ENCODE measurements at places on chromosomes 1 and 21.
A peak's percentile ranks its signal among the peaks of the same experiment; 100 is the strongest.

- no peak for DNase-seq
These were observed 124.7 kb downstream of the PCBP3 start for GRCh38 chr21:45768011-45768739.

GRCh38 chr21:33067457-33067856 lies 2.5 kb upstream of the OLIG1 start:
- DNase-seq = no peak

DNA sequence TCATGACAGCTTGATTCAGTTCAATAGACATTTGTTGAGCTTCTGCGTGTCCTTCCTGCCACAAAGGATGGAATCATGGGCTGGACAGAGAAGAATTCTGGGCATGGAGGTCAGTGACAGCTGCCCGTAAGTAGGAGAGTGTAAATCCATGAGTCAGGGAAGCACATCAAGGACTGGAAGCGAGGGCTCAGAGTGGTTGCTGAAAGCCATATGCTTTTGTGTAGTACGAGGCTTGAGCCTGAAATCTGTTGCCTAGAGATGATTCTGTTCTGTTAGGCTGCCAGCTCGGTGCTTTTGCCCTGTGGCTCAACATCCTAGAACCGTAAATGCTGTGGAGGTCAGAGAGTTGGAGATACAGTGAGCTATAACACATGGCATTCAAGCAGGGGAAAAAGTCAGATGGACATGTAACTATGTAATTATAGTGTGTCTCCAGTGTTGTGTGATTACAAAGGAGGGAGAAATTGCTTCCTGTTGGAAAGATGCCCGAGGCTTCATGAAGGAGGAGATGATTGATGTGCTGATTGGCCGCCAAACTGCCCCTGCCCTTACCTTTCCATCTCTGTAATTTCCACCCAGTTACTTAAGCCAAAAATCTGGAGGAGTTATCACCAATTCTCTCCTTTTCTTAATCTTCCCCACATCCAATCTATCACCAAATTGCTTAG lies 92.8 kb upstream of the CACNA1E start:
- no peak for DNase-seq

GRCh38 chr1:89935235-89935634 lies 59.7 kb upstream of the ZNF326 start:
- no peak for DNase-seq

- DNase-seq = no peak
These were observed 505.2 kb downstream of the SMYD3 start for GRCh38 chr1:246001837-246002230.

- DNase-seq = no peak
These were observed 998.0 kb upstream of the B3GALT2 start for GRCh38 chr1:194184425-194184824.

GRCh38 chr1:162368451-162368850 lies 8.2 kb downstream of the SPATA46 start:
- DNase-seq = peak; percentile 31
